Stimulated activated CD4-positive, alpha-beta T cell treated with anti-CD3 and anti-CD28 coated beads, Interleukin-12 subunit alpha, Interleukin-12 subunit beta, amount 100 ng/mL, for 4 hours (primary cell): ENCODE measurements at places on chromosomes 12 and 14.

- no peak for DNase-seq
These were observed 84.5 kb upstream of the AMN1 start for GRCh38 chr12:31813305-31813704.

GRCh38 chr12:119660076-119660475 lies 7.9 kb upstream of the PRKAB1 start:
- DNase-seq, result no peak

- DNase-seq, result no peak
These were observed 5.8 kb downstream of the NFE2 start for GRCh38 chr12:54294953-54295566.

- DNase-seq, result no peak
These were observed 5.3 kb downstream of the STYK1 start for GRCh38 chr12:10668526-10668925.
